Hematopoietic multipotent progenitor cell (in vitro differentiated cells): ENCODE measurements at places on chromosomes 5 and 9. TPM values are rescaled to one million over a fixed set of nuclear protein-coding genes. Genes with fewer than 3 reads are reported as not detected.

- DNase-seq = no peak
These were observed 18.9 kb downstream of the MARCHF11 start for GRCh38 chr5:16160706-16161105.

PIP5K1B gene
- total RNA-seq = 12.4 TPM

- DNase-seq = no peak
These were observed 296.5 kb upstream of the ITGA1 start for GRCh38 chr5:52491071-52491787.

S1PR3 gene
- 0.27 TPM for total RNA-seq

TLR4 gene
- total RNA-seq = 2.2 TPM

ELOVL7 gene
- total RNA-seq = 8.1 TPM

DNA sequence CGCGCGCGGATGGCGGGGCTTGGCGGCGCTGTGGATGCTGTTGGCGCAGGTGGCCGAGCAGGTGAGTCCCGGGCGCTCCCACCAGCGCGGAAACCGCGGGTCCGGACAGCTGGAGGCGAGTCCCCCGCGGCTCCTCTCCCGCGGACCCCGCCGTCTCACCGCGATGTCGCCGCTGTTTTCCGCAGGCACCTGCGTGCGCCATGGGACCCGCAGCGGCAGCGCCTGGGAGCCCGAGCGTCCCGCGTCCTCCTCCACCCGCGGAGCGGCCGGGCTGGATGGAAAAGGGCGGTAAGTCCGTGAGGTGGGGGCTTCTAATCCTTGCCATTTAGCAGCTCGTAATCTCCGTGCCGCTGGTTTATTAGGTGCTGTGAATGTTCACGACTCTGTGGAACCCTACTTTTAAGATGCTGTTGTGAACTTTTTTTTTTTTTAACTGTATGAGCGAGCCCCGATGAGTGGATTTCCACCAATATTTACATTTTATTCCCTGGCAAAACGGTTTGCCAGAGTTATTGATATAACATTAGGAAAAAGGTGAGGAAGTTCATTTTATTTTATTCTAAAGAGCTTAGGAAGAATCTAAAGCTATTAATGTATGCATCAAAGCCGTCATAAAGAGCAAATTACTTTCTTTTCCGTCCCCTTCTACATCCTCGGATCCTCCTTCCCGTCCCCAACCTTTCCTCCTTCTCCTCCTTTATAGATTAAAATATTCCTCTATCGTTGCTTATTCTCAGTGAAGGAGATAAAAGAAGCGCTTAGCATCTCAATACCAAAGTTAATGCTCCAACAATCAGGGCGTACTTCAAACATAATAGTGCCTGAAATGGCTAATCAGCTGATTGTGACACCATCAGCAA, 579 bp downstream of the ADAMTS16 start:
- no peak for DNase-seq

GRCh38 chr5:73215531-73215890, 42.5 kb downstream of the TMEM174 start:
- no peak for DNase-seq

DNA sequence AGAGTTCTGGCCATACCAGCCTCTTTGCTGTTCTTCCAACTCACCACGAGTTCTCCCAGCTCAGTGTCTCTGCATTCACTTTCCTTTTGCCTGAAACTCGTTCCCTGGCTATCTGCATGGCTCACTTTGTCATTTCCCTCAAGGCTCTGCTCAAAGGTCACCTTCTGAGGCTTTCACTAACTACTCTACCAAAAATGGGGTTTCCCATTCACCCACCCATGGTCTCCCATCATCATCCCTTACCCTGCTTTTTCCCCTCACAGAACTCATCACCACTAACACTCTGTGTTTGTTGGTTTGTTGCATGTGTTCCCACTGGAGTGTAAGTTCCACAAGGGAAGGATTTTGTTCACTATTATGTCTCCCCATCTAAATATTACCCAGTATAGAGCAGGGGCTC, 16.6 kb downstream of the PLGRKT start:
- no peak for DNase-seq

- no peak for DNase-seq
These were observed 52.8 kb downstream of the VAV2 start for GRCh38 chr9:133939171-133939785.

DNA sequence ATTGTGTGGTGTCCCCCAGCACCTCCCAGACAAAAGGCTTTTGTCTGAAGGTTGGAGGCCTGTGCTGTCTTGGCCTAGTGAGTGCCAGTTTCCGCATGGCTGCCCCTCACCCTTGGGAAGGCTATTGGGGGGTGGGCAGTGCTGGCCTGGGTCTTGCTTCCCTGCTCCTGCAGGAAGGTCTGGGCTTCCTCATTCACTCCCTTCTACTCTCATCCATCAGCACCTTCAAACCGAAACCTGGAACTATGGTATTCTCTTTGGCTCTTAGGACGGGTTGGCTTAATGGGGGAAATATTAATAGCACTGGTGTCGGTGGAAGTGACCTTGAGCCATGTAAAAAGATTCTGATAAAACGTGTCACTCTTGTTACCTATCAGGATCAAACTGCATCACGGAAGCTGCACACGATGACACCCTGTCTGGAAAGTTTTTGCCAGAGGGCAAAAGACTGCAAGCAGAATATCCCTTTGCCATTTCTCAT, 34.0 kb upstream of the GLRX start:
- no peak for DNase-seq

HTR1A gene
- not detected for total RNA-seq

GRCh38 chr9:37575511-37575914, 667 bp downstream of the FBXO10 start:
- DNase-seq = no peak

MYOT gene
- not detected for total RNA-seq

DNA sequence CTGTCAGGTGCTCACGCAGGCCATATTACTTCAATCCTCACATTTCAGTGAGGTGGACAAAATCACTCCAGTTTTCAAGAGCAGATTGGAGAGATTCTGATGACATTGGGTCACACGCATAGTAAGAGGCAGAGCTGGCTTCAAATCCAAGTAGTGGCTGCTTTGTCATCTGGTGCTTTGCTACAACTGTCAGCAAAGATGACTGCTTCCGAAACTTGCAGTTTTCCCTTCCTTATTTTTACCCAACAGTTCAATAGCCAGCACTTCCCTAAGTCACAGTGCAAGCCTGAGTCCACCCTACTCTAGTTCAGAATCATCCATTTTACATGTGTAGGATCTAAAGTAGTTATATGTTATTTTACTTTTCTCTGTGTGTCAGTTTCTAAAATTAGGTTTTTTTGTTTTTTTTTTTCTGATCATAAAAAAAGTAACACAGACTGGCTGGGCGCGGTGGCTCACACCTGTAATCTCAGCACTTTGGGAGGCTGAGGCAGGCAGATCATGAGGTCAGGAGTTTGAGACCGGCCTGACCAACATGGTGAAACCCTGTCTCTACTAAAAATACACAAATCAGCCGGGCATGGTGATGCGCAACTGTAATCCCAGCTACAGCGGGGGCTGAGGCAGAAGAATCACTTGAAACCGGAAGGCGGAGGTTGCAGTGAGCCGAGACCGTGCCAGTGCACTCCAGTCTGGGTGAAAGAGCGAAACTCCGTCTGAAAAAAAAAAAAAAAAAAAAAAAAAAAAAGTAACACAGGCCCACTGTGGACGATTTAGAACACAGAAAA, 49.6 kb downstream of the ANKDD1B start:
- DNase-seq = no peak

DNA sequence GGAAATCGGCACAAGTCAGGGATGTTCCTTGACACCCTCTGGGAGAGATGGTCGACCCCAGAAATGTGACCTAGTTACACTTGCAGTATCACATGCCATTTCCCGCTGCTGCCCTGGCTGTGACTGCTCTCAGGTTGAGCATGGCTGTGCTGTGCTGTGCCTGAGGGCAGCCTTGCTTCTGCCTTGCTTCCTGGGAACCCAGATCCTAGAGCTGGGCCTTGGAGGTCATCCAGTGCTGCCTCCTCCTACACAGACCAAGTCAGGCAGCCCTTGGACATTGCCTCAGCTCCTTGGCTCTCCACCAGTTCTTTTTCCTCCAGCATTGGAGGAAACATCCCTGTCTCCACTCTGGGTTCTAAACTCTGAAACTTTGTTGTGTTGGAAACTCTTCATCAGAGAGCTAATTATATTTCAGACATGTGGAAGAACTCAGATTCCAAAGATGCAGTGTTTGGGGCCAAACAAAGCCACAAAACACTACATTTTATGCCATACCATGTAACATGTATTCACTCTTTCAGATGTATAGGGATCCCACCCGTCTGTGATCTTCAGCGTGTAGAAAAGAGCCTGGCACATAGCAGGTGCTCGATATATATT, 6.1 kb downstream of the MAMDC2 start:
- DNase-seq = no peak

DNA sequence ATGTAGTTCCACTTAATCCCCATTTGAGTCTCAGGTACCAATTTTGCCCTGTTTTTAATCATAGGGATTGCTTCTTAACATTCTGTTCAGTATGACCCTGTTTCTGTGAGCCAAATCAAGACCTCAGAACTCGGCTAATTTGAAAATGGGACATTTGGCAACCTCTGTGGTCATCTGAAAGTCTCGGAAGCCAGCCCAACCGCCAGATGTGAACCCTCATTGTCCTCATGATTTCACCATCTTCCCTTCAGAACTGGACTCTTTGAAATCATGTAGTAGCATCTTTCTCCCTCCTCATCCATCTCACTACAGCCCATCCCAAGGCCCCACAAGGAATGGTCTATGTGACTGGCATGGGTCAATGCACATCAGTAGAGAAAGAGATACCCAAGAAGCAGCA, 88.9 kb downstream of the S1PR3 start:
- no peak for DNase-seq

DNA sequence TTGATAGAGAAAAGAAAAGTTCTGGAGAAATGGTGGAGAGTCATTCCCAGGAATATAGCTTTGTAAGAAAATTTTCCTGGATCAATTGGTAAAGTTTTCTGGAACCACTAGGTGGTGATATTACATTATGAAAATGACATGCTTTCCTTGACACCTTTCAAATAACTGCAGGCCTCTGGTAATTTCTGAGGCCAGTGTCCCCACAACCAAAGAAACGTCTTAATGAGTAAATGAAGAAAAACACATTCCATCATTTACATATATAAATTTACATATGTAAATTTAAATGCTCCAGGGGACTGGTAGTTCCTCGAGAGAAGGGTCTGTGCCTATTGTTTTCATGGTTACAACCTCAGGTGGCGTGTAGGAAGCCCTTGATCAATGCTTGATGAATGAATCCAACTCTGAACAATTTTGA, 17.2 kb upstream of the RGS3 start:
- peak; percentile 50 for DNase-seq

GRCh38 chr5:139688751-139689372, 40.7 kb downstream of the CXXC5 start:
- no peak for DNase-seq

GRCh38 chr5:168656633-168657032, 77.5 kb upstream of the PANK3 start:
- DNase-seq = no peak

TEK gene
- 1.6 TPM for total RNA-seq

HTR4 gene
- under 0.01 TPM for total RNA-seq
